ENCODE measurements at places on chromosomes 7 and 10.

GRCh38 chr7:155344270-155344617 lies 46.6 kb downstream of the INSIG1 start:
- no peak for DNase-seq

DNA sequence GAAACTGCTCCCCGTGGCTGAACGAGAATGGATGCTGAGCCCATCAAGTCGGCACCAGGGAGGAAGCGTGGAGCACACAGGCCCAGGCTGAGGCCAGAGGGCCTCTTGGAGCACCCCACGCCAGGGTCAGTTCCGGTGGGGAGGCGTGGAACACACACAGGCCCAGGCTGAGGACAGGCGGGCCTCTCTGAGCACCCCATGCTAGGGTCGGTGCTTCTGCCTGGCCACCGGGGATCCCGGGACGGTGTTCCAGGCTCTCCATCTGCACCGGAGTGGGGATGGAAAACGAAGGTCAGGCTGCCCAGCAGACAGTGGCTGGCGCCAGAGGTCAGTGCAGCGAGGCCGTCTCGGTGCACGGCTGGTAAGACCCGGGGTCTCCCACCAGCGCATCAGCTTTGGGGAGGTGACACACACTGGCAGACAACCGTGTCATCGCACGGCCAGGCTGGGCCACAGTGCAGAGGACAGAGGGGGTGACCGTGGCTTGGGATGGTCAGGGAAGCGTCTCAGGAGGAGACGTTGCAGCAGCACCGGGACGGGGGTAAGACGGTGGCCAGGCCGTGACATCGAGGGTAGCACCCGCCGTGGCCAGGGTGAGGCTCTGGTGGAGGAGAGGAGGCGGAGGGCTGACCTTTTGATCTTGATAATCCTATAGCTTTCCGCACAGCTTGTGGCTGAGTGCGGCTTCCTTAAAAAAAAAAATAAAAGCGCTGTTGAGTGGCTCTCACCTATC lies 203.9 kb downstream of the ELFN1 start:
- no peak for DNase-seq

DNA sequence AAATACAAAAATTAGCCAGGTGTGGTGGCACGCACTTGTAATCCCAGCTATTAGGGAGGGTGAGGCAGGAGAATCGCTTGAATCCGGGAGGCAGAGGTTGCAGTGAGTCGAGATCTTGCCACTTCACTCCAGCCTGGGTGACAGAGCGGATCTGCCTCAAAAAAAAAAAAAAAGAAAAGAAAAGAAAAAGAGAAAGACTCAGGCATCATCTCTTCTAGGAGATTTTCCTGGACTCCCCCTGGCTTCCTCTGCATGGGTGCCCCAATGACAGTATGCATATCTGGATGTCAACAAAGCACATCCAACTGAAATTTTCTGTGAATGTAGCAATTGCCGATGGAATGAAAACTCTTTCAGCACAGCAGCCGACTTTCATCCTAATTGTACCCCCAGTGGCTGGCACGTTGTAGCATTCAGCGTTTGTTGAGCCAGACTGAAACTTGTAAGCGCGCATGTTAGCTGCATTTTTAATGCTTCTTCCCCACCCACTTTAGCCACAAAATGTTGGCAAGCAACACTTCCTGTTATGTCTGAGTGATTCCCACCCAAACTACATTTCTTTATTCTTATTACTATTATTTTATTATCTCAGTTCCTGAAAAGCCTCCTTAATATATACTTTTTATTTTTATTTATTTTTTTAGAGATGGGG lies 70.2 kb downstream of the PRTFDC1 start:
- no peak for DNase-seq

GRCh38 chr10:76149602-76150138 lies 718.2 kb downstream of the LRMDA start:
- DNase-seq: no peak

DNA sequence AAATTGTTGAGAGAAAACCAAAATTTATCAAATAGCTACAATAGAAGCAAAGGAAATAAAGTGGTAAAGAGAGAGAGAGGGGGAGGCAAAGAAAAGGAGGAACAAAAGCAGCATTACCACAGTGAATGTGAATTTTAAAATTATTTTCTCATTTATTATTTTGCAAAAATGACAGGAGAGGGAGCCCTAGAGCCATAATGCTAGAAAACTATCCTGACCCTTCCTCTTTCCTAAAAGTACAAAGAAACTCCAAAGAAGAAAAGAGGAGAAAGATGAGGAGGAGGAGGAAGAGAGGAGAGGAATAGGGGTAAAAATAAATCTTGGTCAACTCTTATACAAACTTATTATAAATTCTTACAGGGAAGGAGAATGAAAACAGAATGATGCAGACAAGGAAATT lies 921.5 kb downstream of the NRG3 start:
- DNase-seq: no peak

GRCh38 chr10:130745251-130745650 lies 566.3 kb downstream of the TCERG1L start:
- DNase-seq: no peak

GRCh38 chr10:133141958-133142340 lies 18.1 kb upstream of the KNDC1 start:
- no peak for DNase-seq

- DNase-seq: no peak
Measured at GRCh38 chr7:44331682-44332081, 6.3 kb upstream of the CAMK2B start.

- DNase-seq: no peak
Measured at GRCh38 chr7:149774237-149775175, 1.1 kb upstream of the ZNF467 start.

DNA sequence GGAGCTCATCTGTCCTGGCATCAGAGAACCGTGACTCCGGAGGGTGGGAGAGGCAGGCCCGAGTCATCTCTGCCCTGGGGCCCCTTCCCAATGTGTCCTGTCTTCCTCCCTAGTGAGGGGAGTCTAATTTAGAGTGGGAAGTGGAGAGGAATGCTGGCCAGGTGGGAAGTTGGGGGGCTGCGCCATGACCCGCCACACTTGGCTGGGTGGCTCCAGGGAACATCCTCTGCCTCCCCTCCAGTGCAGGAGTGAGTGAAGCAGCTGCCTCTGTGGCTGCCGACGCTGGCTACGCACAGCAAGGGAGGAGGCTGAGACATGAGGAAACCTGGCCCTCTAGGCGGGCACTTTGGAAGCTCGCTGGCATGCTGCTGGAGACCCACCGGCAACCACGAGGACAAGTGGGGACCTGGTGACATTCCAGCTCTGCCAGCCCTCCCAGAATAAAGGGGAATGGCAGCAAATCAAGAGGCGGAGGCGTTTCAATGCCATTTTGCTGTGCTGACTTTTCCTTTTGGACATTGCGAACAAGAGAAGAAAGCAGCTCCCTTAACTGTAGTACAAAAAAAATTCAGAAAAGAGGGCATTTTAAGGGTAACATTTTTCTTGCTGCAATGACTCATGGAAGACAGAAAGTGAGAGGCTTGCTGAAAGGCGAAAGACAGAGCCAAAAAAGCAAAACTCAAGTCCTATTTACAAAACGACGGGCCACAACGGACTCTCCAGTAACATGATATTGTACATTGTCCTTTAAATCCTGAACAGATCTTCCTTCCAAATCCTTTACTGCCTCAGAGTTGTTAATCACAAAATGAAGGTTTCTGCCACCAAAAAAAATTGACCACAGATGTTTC lies 121.2 kb upstream of the PITRM1 start:
- no peak for DNase-seq

DNA sequence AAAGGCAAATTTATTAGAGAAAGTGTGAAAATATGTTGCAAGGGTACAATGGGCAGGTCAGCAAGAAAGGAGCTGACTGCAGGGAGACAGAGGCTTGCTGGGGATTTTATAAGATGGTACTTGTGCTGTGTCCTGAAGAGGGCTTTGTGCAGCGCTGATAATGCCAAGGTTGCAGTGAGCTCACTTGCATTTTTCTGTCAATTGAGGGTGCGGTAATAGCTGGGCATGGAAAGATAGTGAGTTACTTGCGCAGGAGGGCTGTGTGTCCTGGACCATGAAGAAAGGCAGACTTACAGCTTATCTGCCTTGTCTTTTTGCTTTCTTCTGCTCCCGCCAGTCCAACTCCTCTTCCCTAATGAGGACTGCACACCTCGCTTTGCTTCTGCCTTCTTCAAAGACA lies 12.5 kb downstream of the CDC123 start:
- no peak for DNase-seq

DNA sequence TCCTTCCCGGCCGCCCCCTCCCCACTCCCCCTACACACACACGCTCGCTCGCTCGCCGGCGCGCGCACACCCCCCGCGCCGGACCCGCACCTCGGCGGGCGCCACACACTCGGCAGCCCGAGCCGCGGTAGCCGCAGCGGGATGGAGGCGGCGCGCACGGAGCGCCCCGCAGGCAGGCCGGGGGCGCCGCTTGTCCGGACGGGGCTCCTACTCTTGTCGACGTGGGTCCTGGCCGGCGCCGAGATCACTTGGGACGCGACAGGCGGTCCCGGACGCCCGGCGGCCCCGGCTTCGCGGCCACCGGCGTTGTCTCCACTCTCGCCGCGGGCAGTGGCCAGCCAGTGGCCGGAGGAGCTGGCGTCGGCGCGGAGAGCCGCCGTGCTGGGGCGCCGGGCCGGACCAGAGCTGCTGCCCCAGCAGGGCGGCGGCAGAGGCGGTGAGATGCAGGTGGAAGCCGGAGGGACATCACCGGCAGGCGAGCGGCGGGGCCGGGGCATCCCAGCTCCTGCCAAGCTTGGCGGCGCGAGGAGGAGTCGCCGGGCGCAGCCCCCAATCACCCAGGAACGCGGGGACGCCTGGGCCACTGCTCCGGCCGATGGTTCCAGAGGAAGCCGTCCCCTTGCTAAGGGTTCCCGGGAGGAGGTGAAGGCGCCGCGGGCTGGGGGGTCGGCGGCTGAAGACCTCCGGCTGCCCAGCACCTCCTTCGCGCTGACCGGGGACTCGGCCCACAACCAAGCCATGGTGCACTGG lies at the start of gene SORCS3:
Gene SORCS3 (plus strand): TSS at position 104 of the 750 bp plus-strand sequence.
- no peak for DNase-seq
